ENCODE measurements at places on chromosomes 7 and 10.

DNA sequence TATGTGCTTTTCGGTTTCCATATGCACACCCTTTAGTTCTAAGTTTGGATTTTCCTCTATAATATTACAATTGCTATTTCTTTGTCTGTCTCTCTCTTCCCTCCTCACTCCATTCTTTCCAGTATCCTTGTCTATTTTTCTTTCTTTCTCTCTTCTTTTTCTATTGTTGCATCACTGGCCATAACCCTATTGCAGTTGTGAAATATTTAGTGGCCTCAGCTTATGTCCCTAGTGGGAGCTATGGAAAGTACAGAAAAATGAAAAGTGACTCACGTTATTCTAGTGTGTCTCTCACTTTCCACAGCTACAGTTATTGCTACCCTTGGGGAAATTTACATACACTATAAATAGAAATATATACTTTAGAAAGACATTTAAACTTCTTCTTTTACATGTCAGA is 59.1 kb downstream of the CNTNAP2 start:
- no peak for DNase-seq

GRCh38 chr10:119786117-119786769 is 60.4 kb downstream of the INPP5F start:
- no peak for DNase-seq

DNA sequence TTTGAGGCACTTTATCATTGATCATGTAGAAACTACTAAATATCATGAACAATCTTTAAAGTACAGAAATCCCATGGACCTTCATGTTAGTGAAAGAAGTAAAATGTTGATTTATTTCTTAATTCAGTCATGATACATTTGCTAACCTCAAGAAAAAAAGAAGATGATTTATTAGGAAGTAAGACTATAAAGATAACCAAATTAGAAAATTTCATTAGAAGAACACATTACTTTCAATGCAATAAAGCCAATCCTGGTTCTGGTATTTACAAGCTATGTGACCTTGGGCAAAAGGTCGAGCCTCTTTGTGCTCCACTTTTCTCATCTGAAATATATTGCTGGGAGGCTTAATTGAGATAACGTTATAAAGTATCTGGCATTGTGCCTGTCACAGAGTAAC is 365.0 kb downstream of the KIF20B start:
- no peak for DNase-seq

DNA sequence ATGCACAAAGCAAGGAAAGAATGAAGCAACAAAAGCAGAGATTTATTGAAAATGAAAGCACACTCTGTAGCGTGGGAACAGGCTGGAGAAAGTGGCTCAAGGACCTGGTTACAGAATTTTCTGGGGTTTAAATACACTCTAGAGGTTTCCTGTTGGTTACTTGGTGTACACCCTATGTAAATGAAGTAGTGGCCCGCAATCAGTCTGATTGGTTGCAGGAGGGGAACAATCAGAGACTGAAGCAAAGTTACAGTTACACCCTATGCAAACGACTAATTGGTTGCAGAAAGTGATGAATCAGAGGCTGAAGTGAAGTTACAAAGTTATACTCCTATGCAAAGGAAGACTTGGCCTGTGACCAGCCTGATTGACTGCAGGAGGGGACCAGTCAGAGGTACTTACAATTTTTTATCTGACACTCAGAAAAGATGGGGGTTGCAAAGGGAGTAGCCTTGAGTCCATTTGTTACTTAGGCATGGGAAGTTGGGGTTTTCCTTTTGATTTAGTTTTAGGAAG is 3.6 kb upstream of the MTPN start:
- DNase-seq, result peak; percentile 20

DNA sequence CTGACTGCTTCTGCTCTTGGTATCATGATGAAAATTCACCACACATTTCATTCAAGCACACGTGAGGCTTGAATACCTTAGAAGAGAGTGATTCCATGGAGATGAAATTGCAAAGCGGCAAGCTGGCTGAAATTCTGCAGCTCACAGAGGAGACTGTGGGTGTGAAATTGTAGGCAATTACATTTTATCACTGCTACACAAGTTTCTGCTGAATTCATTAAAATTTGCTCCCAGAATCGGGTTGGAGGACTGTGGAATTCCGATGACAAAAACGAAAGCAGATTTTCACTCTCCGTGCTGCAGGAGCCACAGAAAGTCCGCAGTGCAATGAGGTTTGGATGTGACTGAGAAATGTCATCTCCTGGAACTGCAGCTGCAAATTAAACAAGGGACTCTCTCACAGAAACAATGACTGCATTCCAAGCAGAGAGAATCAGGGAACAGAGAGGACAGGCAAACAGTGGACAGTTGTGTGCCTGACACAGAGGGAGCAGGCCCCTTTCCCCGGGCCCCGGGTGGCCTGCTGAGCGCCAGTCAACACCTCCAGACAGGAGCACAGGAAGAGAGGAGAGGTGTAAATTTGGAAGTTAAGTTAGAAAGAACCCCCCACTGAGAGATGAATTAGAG is 109.1 kb downstream of the C10orf90 start:
- DNase-seq, result no peak
